ENCODE measurements at places on chromosomes 13 and 19.
A peak's percentile ranks its signal among the peaks of the same experiment; 100 is the strongest.

DNA sequence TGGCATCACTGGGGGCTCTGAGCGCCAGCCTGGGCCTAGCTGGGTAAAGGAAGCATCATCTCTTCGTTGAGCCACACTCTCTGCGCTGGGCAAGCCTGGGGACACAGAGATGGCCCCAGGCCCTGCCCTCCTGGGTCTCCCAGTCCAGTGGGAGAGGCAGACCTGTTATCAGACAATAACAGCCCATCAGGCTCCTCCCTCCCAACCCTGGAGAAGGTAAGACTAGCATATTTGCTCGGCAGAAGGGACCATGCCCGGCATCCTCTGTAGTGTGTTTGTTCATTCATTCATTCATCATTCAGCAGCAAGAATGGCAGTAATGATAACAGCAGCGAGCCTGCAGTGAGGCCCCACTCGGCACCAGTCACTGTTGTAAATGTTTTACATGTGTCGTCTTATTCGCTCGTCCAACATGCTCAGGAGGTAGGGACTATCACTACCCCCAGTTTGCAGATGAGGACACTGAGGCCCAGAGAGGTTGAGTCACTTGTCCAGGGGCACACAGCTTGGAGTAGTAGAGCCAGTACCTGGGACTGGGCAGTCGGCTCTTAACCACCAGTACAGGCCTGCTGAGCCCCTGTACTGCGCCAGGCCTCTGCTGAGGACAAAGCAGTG lies 33.2 kb downstream of the PAK4 start:
- DNase-seq = no peak

GRCh38 chr19:12090807-12091206 lies 26.3 kb downstream of the ZNF844 start:
- DNase-seq = peak; percentile 67

GRCh38 chr13:99577934-99578917 lies 77.0 kb downstream of the TM9SF2 start:
- no peak for DNase-seq

GRCh38 chr13:99648066-99648665 lies 146.9 kb downstream of the TM9SF2 start:
- DNase-seq = no peak

- DNase-seq = no peak
Observed at GRCh38 chr13:69585656-69586055, 522.0 kb upstream of the ATXN8OS start.

DNA sequence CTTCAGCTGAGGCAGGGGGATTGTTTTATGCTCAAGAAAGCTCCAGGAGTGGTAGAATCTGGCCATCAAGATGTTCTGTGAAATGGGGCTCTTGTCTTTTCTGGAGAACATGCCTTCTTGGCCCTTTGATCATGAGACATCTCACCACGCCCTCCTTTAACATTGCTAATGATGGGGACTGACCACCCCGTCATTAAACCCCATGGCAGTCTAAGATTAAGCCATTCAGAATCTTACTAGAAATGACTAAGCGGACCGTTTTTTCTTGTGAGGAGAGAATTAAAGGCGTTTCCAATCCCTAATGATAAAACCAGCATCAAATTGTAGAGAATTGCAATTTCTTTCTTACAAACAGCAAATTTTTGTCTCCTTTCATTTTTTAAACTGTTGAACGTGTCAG lies 89.4 kb downstream of the COL4A2 start:
- DNase-seq = no peak

DNA sequence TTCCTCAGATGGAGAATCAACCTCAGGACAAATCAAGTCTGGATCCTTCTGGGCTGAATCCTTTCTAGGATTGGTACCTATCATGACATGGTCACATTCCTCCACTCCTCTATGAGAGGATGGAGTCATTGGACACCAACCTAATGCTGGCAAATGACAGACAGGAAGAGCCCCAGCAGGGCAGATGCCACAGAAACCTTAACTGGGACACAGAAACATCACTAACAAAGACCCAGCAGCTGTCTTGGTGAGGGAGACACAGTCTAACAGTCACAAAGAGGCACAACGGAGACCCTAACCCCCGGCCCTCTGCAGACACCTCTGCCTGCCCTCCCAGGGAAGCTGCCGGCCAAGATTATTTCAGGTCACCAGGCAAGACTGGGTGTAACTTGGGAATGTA lies 2.1 kb downstream of the ANKRD27 start:
- no peak for DNase-seq

DNA sequence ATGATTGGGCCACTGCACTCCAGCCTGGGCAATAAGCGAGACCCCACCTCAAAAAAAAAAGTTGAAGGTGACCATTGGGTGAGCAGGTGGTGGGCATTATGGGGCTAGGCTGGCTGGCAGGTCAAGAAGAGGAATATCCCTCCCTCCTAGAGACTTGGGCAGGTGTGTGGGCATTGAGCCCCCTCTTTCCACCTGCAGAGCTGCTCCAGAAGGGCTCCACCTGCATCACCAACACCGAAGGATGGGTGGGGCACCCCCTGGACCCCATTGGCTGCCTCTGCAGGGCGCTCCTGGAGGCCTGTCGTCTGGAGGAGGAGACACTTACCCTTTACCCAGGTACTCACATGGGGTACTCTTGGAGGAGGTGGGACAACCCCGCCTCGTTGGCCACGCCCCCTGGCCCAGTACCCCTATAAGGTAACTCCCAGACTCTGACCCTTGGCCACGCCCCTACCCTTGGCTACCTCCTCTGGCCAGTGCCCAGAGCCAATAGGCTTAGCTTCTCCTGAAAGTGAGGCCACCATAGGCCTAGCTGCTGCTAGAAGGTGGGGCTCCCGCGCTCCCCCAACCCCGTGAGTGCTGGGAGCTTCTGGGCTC lies 21.9 kb downstream of the ZSWIM4 start:
- no peak for DNase-seq

GRCh38 chr13:85650613-85651012 lies 148.6 kb downstream of the SLITRK6 start:
- no peak for DNase-seq

DNA sequence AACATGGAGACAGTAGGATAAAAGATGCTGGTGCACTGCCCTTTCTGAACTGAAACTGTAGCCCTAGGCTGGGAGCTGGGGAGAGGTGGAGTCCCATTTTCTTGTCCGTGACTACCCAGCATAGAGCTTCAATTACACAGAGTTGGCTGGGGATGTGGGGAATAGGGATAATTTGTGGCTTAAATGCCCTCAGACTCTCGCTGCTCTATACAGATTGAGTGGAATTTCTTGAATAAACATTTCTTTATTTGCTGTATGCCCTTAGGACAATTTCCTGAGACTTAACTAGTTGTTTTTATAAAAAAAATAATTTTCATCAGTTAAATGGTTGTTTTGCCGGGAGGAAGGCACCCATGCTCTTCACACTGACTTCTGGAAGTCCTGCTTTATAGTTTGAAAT lies 7.2 kb downstream of the IGFL2 start:
- DNase-seq = no peak

DNA sequence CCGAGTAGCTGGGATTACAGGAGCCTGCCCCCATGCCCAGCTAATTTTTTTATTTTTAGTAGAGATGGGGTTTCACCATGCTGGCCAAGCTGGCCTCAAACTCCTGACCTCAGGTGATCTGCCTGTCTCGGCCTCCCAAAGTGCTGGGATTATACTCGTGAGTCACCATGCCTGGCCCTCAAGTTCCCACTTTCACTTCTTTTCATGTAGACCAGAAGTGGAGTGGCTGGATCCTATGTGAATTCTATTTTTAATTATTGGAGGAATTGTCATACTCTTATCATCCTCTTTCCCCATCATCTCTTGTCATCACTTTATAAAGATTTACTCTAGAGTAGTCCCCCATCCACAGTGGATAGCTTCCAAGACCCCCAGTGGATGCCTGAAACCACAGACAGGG lies 12.8 kb upstream of the SIGLEC10 start:
- no peak for DNase-seq

- DNase-seq = no peak
Observed at GRCh38 chr19:36049080-36049698, 4.9 kb downstream of the THAP8 start.

DNA sequence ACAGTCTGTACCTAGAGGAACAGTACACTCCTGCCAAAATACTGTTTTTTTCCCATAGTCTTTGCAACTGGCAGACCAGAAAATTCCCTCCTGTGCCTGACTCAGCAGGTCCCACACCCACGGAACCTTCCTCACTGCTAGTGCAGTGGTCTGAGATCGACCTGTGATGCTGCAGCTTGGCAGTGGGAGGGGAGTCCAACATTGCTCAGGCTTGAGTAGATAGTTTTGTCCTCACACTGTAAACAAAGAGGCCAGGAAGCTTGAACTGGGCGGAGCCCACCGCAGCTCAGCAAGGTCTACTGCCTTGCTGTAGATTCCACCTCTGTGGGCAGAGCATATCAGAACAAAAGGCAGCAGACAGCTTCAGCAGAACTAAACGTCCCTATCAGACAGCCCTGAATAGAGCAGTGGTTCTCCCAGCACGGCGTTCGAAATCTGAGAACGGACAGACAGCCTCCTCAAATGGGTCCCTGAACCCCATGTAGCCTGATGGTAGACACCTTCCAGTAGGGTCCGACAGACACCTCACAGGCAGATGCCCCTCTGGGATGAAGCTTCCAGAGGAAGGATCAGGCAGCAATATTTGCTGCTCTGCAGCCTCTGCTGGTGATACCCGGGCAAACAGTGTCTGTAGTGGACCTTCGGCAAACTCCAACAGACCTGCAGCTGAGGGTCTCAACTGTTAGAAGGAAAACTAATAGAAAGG lies 92.7 kb downstream of the SUCLA2 start:
- no peak for DNase-seq

DNA sequence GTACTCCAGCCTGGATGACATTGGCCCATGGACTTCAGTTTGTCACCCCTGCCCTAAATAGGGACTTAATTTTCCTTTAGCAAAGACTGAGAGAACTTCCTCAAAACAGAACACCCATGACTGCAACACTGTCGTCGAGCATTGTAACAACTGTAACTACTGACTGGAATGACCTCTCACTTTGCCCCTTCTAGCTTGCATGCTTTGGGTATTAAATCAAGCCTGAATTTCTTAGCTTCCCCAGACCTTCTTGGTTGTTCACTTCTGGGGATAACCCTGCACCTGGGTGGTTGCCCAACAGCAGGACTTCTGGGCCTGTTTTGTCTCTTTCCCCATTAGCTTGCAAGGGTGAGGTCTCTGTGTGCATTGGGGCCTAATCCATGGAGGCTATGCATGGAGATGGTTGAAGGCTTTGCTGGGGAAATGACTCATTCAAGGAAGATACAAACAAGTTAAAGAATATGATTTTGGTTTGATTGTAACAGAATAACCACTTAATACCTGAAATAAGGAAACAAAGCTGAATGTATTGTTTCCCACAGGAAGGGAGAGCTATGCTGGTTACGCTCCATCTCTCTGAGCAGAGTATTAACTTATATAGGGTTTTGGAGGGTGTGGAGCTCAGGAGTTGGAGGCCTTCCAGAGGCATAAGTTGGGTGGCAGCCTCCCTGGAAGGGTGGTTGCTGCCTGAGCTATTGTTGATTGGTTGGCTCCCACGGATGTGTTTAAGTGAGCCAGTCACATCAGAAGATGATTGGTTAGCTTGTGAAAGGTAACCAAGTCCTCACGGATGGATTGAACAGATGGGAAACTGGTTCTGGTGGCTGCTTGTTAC lies 34.7 kb upstream of the UBAC2 start:
- no peak for DNase-seq

DNA sequence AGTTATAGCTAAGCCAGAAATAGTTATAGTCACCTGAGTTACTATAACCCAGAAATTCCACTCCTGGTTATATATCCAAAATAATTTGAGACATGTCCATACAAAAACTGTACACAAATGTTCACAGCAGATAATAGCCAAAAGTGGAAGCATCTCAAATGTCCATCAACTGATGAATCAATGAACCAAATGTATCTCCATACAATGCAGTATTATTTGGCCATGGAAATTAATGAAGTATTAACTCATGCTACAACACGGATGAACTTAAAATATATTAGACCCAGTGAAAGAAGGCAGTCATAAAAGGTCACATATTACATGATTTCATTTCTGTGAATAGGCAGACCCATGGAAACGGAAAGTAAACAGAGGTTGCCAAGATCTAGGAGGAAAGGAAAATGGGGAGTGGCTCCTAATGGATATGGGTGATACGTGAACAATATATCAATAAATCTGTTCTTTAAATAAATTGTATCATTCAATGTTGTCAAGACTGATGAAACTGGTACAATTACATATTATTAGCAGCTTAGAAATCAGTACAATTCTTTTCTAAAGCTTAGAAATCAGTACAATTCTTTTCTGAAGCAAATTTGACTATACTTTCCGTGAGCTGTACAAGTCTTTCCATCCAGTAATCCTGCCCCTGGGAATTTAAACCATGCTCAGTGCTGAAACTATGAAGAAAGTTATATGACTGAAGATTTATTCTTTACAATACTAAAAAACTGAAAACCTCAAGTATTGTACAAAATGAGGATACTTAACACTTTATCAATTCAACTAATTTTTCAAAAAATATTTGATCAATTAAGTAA lies 47.0 kb upstream of the DIAPH3 start:
- DNase-seq = no peak

- DNase-seq = no peak
Observed at GRCh38 chr19:11136400-11137101, 19.0 kb downstream of the SPC24 start.

DNA sequence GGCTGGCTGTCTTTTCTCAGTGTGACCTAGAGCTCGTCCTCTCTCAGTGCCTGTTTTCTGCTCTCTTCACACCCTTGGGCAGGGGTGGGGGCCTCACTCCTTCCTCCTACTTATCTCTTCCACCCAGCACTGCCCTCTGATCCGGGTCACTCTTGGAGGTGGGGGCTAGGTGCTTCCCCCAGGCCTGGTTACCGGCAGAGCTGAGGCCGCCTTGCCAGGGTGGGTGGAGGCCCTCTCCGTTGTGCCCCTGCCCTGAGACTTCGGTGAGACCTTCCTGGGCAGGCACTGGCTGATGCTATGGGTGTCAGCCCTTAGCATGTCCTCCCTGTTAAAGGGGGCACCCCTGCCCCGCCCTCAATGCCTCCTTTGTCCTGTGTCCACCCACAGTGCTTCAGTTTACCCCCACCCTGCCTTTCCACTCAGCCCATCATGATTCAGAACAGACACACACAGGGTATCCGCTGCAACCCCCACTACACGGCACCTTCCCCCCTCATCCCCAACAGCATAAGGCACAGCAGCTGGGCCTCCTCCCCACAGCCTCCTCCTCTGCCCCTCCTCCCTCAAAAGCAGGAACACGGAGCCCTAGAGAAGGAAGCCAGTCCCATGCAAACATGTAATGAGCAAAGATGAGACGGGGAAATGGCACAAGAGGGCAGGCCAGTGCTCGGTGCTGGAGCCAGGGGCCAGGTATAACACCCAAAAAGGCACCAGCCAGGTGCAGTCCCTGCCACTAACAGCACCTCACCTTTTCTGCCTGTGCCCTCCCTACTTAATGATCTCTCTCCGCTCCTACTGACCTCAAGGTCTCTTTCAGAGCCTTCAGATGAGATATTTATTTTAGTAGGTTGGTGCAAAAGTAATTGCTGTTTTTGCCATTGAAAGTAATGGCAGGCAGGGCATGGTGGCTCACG lies 9.8 kb downstream of the ZGLP1 start:
- no peak for DNase-seq

DNA sequence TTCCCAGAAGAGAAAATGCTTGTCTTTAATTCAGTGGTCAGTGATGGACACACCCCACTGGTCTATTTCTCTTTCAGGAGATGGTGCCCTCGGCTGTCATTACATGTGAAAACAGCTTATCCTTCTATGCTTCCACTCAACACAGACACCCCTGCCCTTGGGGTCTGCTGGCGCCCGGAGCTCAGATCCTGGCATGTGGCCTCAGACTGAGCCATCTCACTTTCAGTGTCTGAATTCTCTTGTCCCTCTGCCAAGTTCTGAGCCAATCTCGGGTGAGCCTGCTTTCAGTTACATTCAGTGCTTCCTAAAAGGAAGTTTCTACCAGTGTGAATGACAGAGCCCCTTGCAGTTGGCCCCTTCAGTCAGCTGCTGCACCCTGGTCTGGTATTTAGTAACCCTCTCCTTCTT lies 293.6 kb downstream of the DNAJC15 start:
- DNase-seq = peak; percentile 8

Data from heart right ventricle (tissue), 16 donors.